WTC11 (cell line): ENCODE measurements at places on chromosomes 11 and 22. TPM values are rescaled to one million over a fixed set of nuclear protein-coding genes. Genes with fewer than 3 reads are reported as not detected.

FOLR2 gene
- total RNA-seq, result not detected in 3 replicates

FOLR1 gene
- 0.35 to 0.87 TPM (median 0.85 TPM) in 3 replicates for total RNA-seq

CCDC87 gene
- 0.71 to 0.85 TPM (median 0.80 TPM) in 3 replicates for total RNA-seq

KIRREL3 gene
- total RNA-seq, result 0.59 to 1.1 TPM (median 0.76 TPM) in 3 replicates

PIH1D2 gene
- total RNA-seq, result 0.71 to 0.85 TPM (median 0.71 TPM) in 3 replicates

MUC6 gene
- total RNA-seq, result 0.05 to 0.13 TPM (median 0.07 TPM) in 3 replicates

ROBO4 gene
- 0.07 to 0.13 TPM (median 0.09 TPM) in 3 replicates for total RNA-seq

MARK2 gene
- total RNA-seq, result 50.8 to 57.4 TPM (median 51.4 TPM) in 3 replicates

LARGE1 gene
- total RNA-seq, result 62.4 to 72.6 TPM (median 68.8 TPM) in 3 replicates

YPEL4 gene
- 0.15 to 0.30 TPM in 2 of 3 replicates, not detected in the other for total RNA-seq

MS4A4E gene
- 0.18 TPM in 1 of 3 replicates, not detected in the others for total RNA-seq

TMEM121B gene
- 7.5 to 8.3 TPM (median 7.7 TPM) in 3 replicates for total RNA-seq

MCHR1 gene
- 0.57 to 1.0 TPM (median 0.69 TPM) in 3 replicates for total RNA-seq

VPREB1 gene
- not detected in 3 replicates for total RNA-seq

FAT3 gene
- total RNA-seq, result 25.3 to 30.9 TPM (median 25.8 TPM) in 3 replicates

C11orf21 gene
- total RNA-seq, result 0.11 to 0.24 TPM in 2 of 3 replicates, not detected in the other

DCDC1 gene
- total RNA-seq, result 0.22 to 0.25 TPM (median 0.25 TPM) in 3 replicates

DBX1 gene
- total RNA-seq, result 0.14 to 0.24 TPM (median 0.14 TPM) in 3 replicates

GPR83 gene
- 0.23 to 0.48 TPM (median 0.42 TPM) in 3 replicates for total RNA-seq

MIOX gene
- total RNA-seq, result 0.33 to 0.57 TPM (median 0.41 TPM) in 3 replicates

GLYATL1 gene
- 5.4 to 9.4 TPM (median 7.3 TPM) in 3 replicates for total RNA-seq

ACRV1 gene
- not detected in 3 replicates for total RNA-seq

SCGB1C1 gene
- total RNA-seq, result not detected in 3 replicates

APOBEC3A gene
- not detected in 3 replicates for total RNA-seq

SAA2 gene
- total RNA-seq, result 4.1 to 8.2 TPM (median 5.0 TPM) in 3 replicates

YPEL1 gene
- 7.7 to 17.7 TPM (median 15.5 TPM) in 3 replicates for total RNA-seq

OR4A16 gene
- total RNA-seq, result not detected in 3 replicates

GLB1L3 gene
- total RNA-seq, result 34.6 to 50.2 TPM (median 35.9 TPM) in 3 replicates

RFPL3 gene
- total RNA-seq, result 0.16 TPM in 1 of 3 replicates, not detected in the others

IGSF22 gene
- 0.32 to 0.64 TPM (median 0.52 TPM) in 3 replicates for total RNA-seq

TRIM49 gene
- not detected in 3 replicates for total RNA-seq

FRMD8 gene
- 21.5 to 23.7 TPM (median 22.9 TPM) in 3 replicates for total RNA-seq

PPP6R3 gene
- total RNA-seq, result 124 to 138 TPM (median 132 TPM) in 3 replicates

SNAP29 gene
- total RNA-seq, result 13.3 to 14.7 TPM (median 14.0 TPM) in 3 replicates

OR8B12 gene
- not detected in 3 replicates for total RNA-seq

PGM2L1 gene
- 23.1 to 34.1 TPM (median 24.8 TPM) in 3 replicates for total RNA-seq

ZBTB44 gene
- 87.5 to 107 TPM (median 89.5 TPM) in 3 replicates for total RNA-seq

MLC1 gene
- 0.13 to 0.16 TPM (median 0.16 TPM) in 3 replicates for total RNA-seq

GAL3ST3 gene
- 21.3 to 22.6 TPM (median 21.6 TPM) in 3 replicates for total RNA-seq

GAL3ST1 gene
- total RNA-seq, result 11.0 to 11.6 TPM (median 11.2 TPM) in 3 replicates

MGAT3 gene
- 10.3 to 11.4 TPM (median 11.4 TPM) in 3 replicates for total RNA-seq

ANKRD49 gene
- 9.5 to 9.9 TPM (median 9.6 TPM) in 3 replicates for total RNA-seq

UCP3 gene
- total RNA-seq, result 0.50 to 0.73 TPM (median 0.55 TPM) in 3 replicates

UNC93B1 gene
- 27.7 to 29.7 TPM (median 27.9 TPM) in 3 replicates for total RNA-seq

C11orf65 gene
- 0.83 to 1.1 TPM (median 0.85 TPM) in 3 replicates for total RNA-seq

MYO7A gene
- 2.1 to 2.5 TPM (median 2.3 TPM) in 3 replicates for total RNA-seq

THRSP gene
- total RNA-seq, result not detected in 3 replicates

SLC25A18 gene
- total RNA-seq, result 0.69 to 2.1 TPM (median 1.0 TPM) in 3 replicates
